ENCODE measurements at places on chromosomes 1 and 21.
A peak's percentile ranks its signal among the peaks of the same experiment; 100 is the strongest.

GRCh38 chr1:33349778-33350610 lies 29.1 kb upstream of the A3GALT2 start:
- peak; percentile 78 for DNase-seq

DNA sequence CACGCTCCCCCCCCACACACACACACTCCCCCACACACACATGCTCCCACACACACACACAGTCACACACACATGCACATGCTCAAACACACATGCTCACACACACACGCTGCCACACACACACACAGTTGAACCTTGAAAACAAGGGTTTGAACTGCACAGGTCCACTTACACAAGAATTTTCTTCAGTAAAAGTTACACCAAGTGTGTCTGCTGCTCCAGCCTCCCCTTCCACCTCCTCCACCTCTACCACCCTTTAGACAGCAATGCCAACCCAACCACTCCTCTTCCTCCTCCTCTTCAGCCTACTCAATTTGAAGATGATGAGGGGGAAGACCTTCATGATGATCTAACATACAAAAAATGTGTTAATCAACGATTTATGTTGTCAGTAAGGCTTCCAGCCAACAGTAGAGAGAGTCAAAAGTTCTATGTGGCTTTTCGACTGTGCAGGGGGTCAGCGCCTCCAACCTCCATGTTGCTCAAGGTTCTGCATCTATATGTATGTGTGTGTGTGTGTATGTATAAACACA lies 26.8 kb downstream of the HSF2BP start:
- no peak for DNase-seq

DNA sequence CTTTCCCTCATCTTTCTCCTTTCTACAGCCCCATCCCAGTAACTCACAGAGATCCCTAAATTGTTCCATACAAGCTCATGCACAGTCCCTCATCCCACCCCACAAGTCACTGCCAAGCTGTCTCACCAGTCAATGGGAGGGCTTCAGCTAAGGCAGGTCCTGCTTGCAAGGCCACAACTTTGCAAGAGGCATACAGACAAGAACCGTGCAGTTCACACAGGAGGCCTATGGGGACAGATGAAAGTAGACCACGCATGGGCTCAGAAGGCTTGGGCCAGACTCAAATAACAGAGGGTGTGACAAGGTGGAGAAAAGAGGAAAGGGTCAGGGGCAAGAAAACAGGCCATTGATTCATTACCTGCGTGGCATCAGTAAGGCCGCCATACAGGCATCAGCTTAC lies 15.1 kb downstream of the RGS8 start:
- DNase-seq: no peak

GRCh38 chr1:39387452-39387851 lies 104.0 kb upstream of the BMP8A start:
- no peak for DNase-seq

GRCh38 chr1:85058311-85058710 lies 10.0 kb upstream of the MCOLN3 start:
- DNase-seq: no peak

DNA sequence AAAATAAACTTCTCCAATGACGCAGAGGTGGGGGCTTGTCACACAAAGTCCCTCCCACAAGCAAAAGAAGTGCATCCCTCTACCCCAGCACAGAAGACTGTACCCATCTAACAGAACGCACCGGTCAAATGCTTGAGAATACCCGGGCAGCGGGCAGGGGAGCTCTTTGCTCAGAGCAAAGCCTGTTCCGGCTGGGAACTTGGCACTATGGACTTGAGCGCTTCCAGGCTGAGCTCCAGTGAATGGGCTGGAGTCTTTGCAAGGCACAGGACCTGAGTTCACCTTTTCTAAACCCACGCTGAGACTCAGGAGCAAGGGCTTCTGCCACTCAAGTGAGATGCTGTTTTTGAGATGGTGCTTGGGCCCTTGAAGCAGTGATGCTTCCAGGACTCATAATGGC lies 20.3 kb downstream of the RHBG start:
- DNase-seq: no peak

DNA sequence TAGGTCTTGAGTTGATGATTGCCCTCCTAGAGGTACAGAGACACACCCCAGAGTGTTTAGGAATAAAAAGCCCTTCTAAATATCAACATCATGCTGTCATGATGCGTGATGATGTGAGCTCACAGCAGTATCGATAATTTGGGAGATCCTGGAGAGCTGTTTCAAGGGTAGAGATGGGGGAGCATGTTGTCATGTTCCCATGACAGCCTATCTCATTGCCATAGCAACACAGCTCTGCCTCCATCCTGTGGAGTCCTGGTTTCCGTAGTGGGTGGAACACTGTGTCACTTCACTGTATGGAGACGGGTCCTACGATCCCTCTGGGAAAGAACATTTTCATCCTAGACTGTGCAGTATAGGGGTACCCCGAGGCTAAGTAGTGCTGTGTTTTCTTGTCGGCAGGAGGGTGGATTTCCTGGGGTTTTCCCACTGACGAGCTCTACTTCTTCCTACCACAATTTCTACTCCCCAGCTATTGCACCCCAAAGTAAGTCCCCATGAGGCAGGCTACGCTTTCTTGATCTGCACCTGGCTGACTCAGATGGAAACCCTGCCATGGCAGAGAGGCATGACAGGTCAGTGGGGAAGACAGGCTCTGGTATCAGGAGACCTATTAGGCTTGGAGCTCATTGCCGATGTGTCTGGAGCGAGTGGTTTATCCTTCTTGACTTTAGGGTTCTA lies 7.2 kb downstream of the KISS1 start:
- no peak for DNase-seq

GRCh38 chr1:156625436-156626078 lies 6.3 kb downstream of the HAPLN2 start:
- DNase-seq: peak; percentile 41

GRCh38 chr1:36834586-36834985 lies 199.7 kb downstream of the GRIK3 start:
- DNase-seq: no peak

DNA sequence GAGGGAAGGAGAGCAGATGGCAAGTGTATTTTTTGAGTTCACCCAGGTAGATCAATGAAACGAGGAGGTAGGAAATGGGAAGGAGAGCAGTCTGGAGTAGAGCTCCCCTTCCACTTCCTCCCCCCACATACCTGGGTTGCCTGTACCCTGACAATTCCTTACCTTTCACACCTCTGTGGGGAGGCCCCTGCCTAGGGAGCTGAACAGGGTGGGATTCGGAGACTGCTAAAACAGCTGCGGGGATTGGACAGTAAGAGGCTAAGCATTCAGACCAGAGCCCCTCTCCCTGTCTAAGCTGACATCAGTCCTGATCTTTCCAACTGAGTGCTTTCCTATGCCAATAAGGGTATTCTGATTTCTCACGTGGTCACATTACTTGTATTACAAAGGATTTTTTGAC lies 14.5 kb downstream of the RCSD1 start:
- DNase-seq: no peak

GRCh38 chr21:21057349-21058062 lies 59.3 kb downstream of the NCAM2 start:
- DNase-seq: no peak

DNA sequence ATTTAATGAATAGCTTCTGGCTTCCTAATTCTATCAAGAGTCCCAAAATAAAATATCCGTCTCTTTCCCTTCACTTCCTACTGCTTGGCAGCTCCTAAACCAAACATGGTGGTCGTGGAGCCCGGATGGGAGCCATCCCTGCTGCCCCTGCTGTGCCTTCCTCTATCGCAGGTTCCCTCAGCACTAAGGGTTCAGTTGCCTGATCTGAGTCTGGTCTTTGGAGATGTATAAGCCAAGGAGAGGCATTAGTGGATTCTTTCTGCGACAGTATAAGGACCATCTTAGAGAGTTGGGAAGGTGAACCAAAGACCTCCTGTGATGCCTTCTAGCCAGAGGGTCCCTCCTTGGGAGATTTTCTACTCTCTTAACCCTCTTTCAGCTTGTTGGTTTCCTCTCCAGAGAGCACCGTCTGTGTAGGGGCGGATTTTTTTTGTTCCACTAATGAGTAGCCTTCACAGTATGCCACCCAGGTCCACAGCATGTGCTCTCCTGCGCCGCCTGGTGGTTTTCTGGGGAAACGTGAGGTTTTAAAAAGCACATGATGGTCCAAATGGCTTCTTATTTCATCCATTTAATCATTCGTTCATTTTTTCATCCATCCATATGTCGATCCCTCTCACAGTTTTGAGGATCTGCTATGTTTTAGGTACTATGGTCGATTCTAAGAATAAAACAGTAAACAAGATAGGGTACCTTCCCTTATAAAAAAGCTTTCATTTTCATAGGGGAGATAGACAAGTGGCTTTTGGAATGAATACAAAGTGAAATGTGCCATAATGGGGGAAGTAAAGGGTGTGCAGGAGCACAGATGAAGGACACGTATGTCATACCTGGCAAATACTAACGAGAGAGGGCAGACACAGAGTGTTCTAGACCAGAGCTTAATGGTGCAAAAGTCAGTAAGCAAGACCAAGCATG lies 71.0 kb downstream of the NFASC start:
- DNase-seq: no peak

DNA sequence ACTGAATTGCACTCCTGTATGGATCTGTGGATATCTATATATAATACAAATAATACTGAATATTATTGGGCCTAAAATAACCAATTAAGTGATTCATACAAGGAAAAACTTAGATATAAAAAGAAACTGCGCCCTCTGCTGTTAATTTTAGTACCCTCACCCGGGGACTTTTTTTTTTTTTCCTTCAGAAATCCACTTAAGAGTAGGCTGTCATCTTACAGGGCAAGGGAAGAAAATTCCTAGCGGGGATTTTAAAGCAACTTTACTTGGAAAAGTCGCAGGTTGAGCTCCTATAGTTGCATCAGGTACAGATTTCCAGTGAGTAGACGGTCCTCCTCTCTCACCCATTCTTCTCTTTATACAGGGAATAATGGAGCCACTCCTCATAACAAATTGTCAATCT lies 1.3 kb downstream of the NTNG1 start:
- no peak for DNase-seq

GRCh38 chr1:200520735-200521134 lies 99.8 kb downstream of the KIF14 start:
- no peak for DNase-seq

DNA sequence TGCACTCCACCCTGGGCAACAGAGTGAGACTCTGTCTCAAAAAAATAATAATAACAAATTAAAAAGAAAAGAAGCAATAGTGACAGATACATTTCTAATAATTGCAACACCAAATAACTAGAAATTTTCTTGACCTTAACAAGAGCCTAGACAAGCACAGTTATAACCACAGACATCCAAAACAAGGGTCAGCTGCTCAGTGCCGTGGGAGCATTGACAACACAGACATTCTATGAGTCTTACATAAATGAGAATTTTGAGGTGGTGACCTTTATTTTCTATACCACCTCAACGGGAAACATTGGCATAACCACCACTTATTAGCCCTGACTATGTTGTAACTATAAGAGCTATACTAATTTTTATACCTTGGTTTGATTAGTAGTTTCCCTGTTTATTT lies 156.1 kb downstream of the NR5A2 start:
- DNase-seq: no peak

DNA sequence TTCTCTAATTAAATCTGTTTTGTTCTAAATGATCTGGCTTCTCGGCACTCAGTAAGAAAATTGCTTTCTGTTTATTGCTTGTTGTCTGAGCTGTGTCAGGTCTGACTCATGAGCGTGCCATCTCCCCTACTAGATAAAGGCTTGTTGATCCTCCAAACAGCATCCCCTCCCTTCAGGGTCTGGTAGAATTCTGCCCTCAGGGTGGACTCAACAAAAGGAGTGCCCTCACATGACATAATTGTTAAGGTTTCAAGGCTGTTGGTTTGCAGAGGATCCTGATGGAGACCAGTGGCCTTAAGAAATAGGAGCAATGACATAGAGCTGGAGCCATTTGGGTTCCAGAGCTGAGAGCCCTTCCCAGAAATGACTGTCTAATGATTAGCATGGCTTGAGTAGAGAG lies 36.0 kb upstream of the ATP2B4 start:
- DNase-seq: no peak

DNA sequence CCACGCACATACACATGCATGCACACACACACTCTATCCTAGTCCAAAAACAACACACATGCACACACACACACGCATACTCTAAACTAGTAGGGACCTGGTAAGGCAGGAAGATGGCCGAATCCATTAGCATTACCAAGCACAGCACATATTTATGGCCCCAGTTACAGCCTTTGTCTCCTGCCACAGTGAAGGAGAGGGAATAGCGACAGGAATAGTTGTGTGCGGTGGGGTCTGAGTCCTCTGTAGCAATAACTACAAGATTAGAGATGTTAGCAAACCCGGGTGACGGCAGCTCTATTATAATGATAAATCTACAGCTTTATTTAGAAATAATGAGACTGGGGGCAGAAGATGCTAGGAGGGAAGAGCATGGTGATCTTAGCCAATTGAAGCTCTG lies 20.5 kb downstream of the SYT6 start:
- no peak for DNase-seq

- no peak for DNase-seq
These were observed 1.4 kb upstream of the IPO9 start for GRCh38 chr1:201827321-201828216.

GRCh38 chr21:26842974-26843932 lies 2.0 kb downstream of the ADAMTS1 start:
- no peak for DNase-seq

- peak; percentile 4 for DNase-seq
These were observed 9.6 kb downstream of the ACKR1 start for GRCh38 chr1:159214149-159214760.

DNA sequence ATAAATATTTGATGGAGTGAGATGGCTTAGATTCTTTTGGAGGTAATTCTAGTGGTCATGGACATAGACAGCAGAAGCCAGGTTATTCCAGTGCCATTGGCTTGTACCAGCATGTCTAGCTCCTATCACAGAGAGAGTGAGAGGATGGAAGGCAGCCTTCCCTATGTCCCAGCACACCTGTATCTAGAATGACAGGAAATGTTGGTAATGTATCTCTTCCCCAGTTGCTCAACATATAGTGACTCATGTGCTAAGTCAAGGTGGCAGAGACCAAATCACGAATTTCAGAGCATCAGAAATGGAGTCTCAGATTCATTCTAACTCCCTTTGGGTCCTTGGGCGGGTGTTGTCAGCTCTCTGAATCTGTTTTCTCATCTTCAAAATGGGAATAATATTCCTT lies 28.4 kb downstream of the METTL13 start:
- DNase-seq: no peak

GRCh38 chr1:8259498-8260290 lies 58.2 kb upstream of the SLC45A1 start:
- DNase-seq: no peak

GRCh38 chr1:58837886-58838285 lies 54.0 kb upstream of the JUN start:
- DNase-seq: no peak

DNA sequence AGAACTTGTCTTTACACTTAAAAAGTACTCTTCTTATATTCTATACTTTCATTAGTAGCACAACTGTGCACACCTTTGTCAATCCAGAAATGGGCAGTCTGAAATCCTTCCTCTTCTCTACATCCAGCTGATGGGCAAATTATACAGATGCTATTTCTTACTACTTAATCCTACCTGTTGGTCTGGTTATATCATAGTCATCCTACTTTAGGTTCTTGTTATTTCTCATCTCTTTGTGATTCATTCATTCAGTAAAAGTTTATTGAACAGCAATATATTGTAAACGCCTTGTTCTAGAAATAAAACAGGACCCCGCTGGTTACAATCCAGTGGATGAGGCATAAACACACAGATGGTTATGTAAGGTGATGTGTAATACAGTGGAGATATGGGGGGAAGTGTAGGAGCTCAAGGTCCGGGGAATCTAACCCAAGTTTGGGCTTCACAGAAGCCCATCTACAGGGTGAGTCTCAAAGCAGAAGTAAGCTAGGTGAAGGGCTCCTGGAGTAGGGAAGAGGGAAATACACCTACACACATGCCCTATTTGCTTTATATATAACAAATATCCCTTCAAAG lies 11.8 kb upstream of the FUBP1 start:
- DNase-seq: no peak

Data from activated effector memory CD4-positive, alpha-beta T cell treated with Interleukin-2 at 50 U/mL for 16 hours (primary cell).